ENCODE measurements at places on chromosomes 11 and 22.

- no peak for DNase-seq
Observed at GRCh38 chr11:124108156-124108555, 7.1 kb upstream of the VWA5A start.

DNA sequence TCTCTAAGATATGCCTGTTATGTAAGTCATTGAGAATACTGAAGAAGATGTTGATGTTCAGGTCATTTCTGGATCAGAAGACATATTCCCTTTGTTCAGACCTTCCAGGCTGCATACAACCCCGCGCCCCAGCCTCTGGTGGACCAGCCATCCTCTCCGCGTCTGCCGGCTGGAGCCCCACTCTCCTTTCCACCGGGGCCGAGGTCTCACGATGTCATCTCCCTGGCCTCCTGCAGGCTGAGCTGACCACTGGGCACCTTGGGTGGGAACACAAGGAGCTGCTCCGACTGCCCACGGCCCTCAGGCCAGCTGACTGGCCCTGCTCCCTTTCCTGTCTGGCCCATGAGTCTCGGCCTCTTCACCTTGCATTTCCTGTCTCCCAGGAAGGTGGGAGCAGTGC is 124.6 kb downstream of the SHANK2 start:
- DNase-seq: no peak

GRCh38 chr11:3164552-3165151 is 458 bp downstream of the OSBPL5 start:
- no peak for DNase-seq

GRCh38 chr11:91314521-91314920 is 910.1 kb upstream of the FAT3 start:
- no peak for DNase-seq

GRCh38 chr11:33358150-33358831 is 101.1 kb downstream of the HIPK3 start:
- no peak for DNase-seq

- DNase-seq: no peak
Observed at GRCh38 chr11:95570845-95571244, 218.7 kb downstream of the FAM76B start.

GRCh38 chr11:94219771-94220170 is 84.6 kb upstream of the IZUMO1R start:
- no peak for DNase-seq

- DNase-seq: peak; percentile 50
Observed at GRCh38 chr11:61752117-61752924, at the start of gene MYRF. Gene MYRF, plus strand, starts transcription at chr11:61752636. Its CDS starts 109 bp downstream, at chr11:61752745.

GRCh38 chr22:44850946-44851345 is 98.6 kb downstream of the ARHGAP8 start:
- DNase-seq: no peak
